ENCODE measurements at places on chromosomes 3 and 15.

GRCh38 chr15:43920815-43921214 lies 94.0 kb downstream of the WDR76 start:
- DNase-seq = no peak

- no peak for DNase-seq
Observed at GRCh38 chr3:73874606-73875369, 250.0 kb upstream of the PDZRN3 start.

- DNase-seq = no peak
Observed at GRCh38 chr3:191353022-191353777, 22.9 kb upstream of the UTS2B start.

- DNase-seq = no peak
Observed at GRCh38 chr15:31049682-31050615, 51.6 kb downstream of the TRPM1 start.

DNA sequence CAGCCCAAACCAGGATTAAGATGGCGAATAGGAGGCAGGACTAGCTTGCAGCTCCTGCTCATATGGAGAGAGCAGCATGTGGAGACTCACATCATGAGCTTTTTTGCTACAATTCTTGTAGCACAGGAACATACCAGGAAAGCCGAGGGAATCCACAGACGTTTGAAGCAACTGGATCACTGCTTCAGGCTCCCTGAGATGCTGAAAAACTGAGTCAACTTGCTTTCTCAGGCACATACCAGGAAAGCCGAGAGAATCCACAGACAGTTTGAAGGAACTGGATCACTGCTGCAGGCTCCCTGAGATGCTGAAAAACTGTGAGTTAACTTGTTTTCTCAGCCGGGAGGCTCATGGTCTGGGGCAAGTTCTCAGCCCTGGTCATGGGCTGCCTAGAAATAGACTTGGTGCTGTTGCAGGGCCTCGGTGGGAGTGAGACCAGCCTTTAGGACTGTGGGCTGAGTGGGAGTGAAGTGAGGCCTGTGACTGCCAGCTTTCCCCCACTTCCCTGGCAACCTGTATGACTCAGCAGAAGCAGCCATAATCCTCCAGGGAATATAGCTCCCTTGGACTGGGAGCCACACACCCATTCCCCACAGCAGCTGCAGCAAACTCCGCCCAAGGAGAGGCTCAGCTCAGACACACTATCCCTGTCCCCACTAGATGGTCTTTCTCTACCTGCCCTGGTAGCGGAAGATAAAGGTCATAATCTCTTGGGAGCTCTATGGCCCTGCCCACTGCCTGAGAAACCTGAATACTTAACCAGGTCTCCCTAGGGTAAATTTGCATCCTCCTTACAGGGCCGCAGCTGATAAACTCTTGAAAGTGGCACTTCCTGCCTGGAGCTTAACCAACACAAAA lies 51.9 kb upstream of the PFN2 start:
- DNase-seq = no peak

DNA sequence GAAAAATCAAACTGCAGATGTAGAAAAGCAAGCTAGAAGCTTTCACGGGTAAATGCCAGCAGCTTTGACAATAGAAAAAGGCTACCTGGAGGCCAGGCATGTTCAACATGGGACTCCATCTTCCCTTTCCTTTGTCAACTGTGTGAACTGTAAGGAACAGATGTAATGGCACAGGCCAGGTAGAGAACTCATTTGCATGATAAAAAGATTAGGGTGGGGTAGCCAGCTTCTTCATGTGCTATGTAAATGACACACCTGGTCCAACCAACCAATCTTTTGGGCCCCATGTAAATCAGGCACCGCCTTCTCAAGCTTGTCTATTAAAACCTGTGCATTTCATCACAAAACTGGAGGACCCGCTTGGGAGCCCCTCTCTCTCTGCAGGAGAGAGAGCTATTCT lies 686.5 kb upstream of the GOLIM4 start:
- no peak for DNase-seq

GRCh38 chr3:53483821-53484220 lies 10.6 kb upstream of the CACNA1D start:
- no peak for DNase-seq

DNA sequence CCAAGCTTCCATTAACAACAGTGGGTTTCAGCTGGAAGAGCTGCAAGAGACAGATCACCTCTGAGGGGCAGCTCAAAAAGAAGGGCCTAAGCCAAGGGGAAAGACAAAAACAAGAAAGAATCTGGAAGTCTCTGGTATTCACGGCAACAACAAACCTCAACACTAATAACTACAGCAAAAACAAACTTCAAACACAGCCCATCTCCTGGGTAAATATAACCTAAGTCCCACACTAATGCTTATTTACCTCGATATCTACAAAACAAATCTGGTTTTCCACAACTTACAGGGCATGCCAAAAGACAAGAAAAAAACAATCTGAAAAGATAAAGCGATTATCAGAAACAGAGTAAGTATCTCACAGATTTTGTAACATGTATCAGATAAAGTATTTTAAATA lies 29.7 kb downstream of the TOP2B start:
- DNase-seq = no peak
